ENCODE measurements at places on chromosomes 6 and 20. TPM values are rescaled to one million over a fixed set of nuclear protein-coding genes. Genes with fewer than 3 reads are reported as not detected.

Gene PDE7B
- polyA plus RNA-seq, result 2.3 TPM

Gene RCAN2
- polyA plus RNA-seq, result 111 TPM

Gene CDKN1A
- not detected for polyA plus RNA-seq

Gene SLC4A11
- polyA plus RNA-seq, result 1.2 TPM

Gene EGFL8
- polyA plus RNA-seq, result 3.6 TPM

Gene DYNLT2
- 2.8 TPM for polyA plus RNA-seq

Gene SLC22A3
- polyA plus RNA-seq, result 0.34 TPM

Gene FOXC1
- not detected for polyA plus RNA-seq

Gene MLN
- polyA plus RNA-seq, result not detected

Gene PRDM1
- polyA plus RNA-seq, result 0.55 TPM

Gene SIRPG
- 4.9 TPM for polyA plus RNA-seq

Gene PTPRK
- polyA plus RNA-seq, result 11.0 TPM

Gene ADGRG6
- polyA plus RNA-seq, result not detected
